Neural progenitor cell (in vitro differentiated cells): ENCODE measurements at places on chromosomes 3 and 15. TPM values are rescaled to one million over a fixed set of nuclear protein-coding genes. Genes with fewer than 3 reads are reported as not detected.

EPHB1 gene
- 8.8 and 9.1 TPM in 2 replicates for total RNA-seq

DNA sequence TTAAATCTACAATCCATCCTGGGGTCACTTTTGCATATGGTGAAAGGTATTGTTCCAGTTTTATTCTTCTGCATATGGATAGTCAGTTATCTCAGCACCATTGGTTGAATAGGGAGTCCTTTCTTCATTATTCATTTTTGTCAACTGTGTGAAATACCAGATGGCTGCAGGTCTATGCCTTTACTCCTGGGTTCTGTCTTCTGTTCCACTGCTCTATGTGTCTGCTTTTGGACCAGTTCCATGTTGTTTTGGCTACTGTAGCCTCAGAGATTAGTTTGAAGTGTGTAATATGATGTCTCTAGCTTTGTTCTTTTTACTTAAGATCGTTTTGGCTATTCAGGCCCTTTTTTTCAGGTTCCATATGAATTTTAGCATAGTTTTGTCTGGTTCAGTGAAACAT is 795.8 kb downstream of the OTOL1 start:
- DNase-seq, result no peak

XCR1 gene
- not detected in 2 replicates for total RNA-seq

GRCh38 chr3:14687360-14687759 is 12.4 kb downstream of the C3orf20 start:
- DNase-seq, result no peak

ADAMTSL3 gene
- total RNA-seq, result 0.41 and 1.5 TPM in 2 replicates

- DNase-seq, result no peak
These were observed 53.8 kb downstream of the TMEM45A start for GRCh38 chr3:100546020-100546744.
